ENCODE measurements at places on chromosomes 7 and 10.

GRCh38 chr10:101588879-101589278 is 758 bp downstream of the DPCD start:
- no peak for DNase-seq

DNA sequence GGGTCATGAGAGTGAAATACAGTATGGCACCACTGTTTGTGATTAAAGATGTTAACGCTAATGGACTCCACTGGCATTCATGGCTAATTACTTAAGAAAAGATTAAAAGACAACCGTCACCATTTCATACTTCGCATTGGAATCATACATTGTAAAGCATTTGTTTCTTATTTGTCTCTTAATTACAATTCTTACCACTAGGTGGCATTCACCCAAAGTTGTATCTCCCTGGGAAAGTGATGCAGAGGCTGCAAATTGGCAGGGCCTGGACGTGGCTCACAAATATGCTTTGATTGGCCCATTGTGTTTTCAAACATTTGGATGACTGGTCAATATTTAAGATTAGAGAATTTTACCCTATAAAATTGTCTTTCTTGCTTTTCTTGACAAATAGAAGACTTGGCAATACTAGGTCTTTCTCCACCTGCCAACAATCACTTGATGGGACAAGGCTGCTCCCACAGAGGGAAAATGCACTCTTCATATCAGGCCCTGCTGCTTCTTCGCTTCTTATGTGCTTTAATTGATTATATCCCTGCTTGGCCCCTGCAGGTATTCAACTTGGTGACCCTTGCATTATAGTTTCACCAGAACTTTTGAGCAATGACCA is 72.1 kb upstream of the STARD3NL start:
- DNase-seq: no peak

DNA sequence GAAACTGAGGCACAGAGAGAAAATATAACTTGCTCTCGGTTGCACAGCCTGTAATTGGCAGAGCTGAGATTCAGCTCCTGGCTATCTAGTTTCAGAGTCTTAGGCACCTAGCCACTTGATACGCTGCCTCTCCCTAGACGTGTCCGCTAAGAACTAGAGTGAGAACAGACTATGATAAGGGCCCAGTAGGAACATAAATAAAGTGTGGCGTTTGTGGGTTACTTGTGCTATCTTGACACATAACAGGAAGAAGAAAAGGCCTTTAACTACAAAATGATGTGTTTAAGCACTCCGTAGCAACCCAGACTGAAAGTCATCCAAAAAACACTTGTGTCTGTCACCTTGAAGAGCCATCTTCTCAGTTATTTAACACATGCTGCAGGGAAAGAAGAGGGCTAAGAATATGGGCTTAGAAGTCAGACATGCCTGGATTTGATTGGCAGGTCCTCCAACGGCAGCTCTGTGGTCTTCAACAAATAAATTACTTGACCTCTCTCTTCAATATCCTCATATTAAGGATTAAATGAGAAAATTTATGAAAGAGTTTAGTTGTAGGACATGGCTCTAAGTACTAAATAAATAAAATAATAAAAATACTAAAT is 96.2 kb downstream of the SGMS1 start:
- DNase-seq: no peak

DNA sequence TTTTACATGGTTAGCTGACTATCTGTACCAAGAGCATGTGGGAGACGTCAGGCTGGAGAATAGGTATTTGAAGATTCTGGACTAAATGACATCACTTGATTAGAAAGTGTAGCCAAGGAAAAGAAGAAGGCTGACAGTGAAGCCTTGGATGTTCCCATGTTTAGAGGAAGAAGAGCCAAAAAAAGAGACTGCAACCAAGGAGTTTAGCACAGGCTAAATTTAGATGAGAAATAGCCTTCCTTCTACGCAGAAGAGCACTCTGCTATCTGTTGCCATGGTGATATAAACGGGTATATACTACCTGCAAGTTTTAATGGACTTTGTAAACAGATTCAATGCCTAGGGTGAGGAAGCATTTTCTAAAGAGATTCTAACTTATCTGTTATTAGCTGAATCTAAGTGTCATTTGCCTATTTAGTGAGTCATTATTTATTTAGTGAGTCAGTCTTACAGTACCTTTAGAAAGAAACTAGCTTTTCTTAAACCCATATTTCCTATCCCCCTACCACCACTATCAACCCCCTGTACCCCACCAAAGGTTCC is 69.8 kb downstream of the CDK6 start:
- DNase-seq: no peak
